ENCODE measurements at places on chromosomes 7 and 10.
A peak's percentile ranks its signal among the peaks of the same experiment; 100 is the strongest.

GRCh38 chr10:70592746-70593512 is 9.6 kb downstream of the PRF1 start:
- DNase-seq, result no peak
- H3K4me1 ChIP-seq, result peaks cover 42% of the 10 kb centered on the region
- peaks cover 8% of the 10 kb centered on the region for H3K27me3 ChIP-seq
- peaks cover 15% of the 10 kb centered on the region for H3K36me3 ChIP-seq
- no peak overlapping the region for H3K4me3 ChIP-seq

- no peak overlapping the region for H3K4me3 ChIP-seq
- H3K27ac ChIP-seq, result no peak overlapping the region
- peaks cover 34% of the 10 kb centered on the region for H3K27me3 ChIP-seq
- no peaks in the 10 kb centered on the region for H3K4me1 ChIP-seq
- no peaks in the 10 kb centered on the region for H3K36me3 ChIP-seq
These were observed 7.0 kb upstream of the GNAI1 start for GRCh38 chr7:80127412-80128160.

GRCh38 chr7:142883145-142883544 is 2.4 kb downstream of the TRPV6 start:
- no peaks in the 10 kb centered on the region for H3K4me1 ChIP-seq
- no peaks in the 10 kb centered on the region for H3K36me3 ChIP-seq
- H3K4me3 ChIP-seq, result no peak overlapping the region
- H3K27me3 ChIP-seq, result peaks cover 19% of the 10 kb centered on the region
- H3K27ac ChIP-seq, result no peak overlapping the region

DNA sequence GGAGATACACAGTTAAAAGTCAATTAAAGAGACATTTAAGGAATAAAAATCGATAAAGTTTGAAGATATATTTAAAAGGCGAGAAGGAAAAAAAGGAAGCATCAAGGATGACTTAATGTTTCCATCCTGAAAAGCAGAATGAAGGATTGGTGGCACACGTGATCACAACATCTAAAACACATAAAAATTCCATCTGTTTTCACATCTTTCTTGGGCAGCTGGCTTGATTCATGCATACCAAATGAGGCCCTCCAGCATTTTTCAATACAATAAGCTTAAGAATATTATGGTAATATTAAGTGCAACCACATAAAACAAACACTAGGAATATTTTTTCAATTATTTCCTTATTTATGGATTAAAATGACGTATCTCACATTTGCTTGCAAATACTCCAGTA is 112.6 kb downstream of the TPK1 start:
- no peak overlapping the region for H3K4me3 ChIP-seq
- no peaks in the 10 kb centered on the region for H3K4me1 ChIP-seq
- no peaks in the 10 kb centered on the region for H3K27me3 ChIP-seq
- no peak for DNase-seq

GRCh38 chr7:36281945-36282717 is 107.5 kb upstream of the ANLN start:
- no peaks in the 10 kb centered on the region for H3K36me3 ChIP-seq
- no peak overlapping the region for H3K27ac ChIP-seq
- H3K4me3 ChIP-seq, result no peak overlapping the region
- H3K27me3 ChIP-seq, result peaks cover 4% of the 10 kb centered on the region

GRCh38 chr7:37990337-37990736 is 69.9 kb downstream of the EPDR1 start:
- H3K4me3 ChIP-seq, result no peak overlapping the region
- H3K4me1 ChIP-seq, result no peaks in the 10 kb centered on the region
- no peak for DNase-seq
- H3K27ac ChIP-seq, result no peak overlapping the region
- no peaks in the 10 kb centered on the region for H3K36me3 ChIP-seq
- peaks cover 7% of the 10 kb centered on the region for H3K27me3 ChIP-seq

- peaks cover 4% of the 10 kb centered on the region for H3K36me3 ChIP-seq
- peak overlapping the region; percentile 58 for H3K27ac ChIP-seq
- H3K27me3 ChIP-seq, result peaks cover 25% of the 10 kb centered on the region
- H3K4me1 ChIP-seq, result peaks cover 29% of the 10 kb centered on the region
- DNase-seq, result peak; percentile 73
These were observed 3.4 kb downstream of the KCNH2 start for GRCh38 chr7:150974468-150975391.

DNA sequence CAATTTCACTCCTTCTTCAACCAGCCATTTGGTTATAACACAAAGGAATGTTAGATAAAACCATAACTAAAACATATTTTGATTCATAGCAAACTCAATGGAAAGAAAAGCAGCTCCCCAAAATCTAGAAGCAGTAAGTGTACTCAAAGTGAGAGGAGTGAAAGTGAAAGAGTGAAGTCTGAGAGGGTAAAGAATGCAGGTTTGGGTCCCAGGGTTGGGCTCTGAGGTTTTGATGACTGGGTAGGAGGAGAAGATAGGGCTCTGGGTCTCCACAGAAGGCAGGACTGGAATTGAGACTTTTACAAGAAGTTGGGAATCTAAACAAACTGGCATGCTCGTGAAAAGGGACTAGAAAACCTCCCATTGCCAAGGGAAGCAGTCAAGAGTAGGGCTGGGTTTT is 85.4 kb upstream of the RSU1 start:
- no peak overlapping the region for H3K27ac ChIP-seq
- H3K36me3 ChIP-seq, result no peaks in the 10 kb centered on the region
- DNase-seq, result peak; percentile 24
- H3K4me3 ChIP-seq, result no peak overlapping the region
- peaks cover 5% of the 10 kb centered on the region for H3K27me3 ChIP-seq
- peaks cover 9% of the 10 kb centered on the region for H3K4me1 ChIP-seq
